Camera-type eye (tissue), 1 donor: ENCODE measurements at places on chromosomes 7 and 10. TPM values are rescaled to one million over a fixed set of nuclear protein-coding genes. Genes with fewer than 3 reads are reported as not detected.

The PRLHR gene
- not detected for total RNA-seq

The FXYD4 gene
- total RNA-seq, result not detected

The ANXA8L1 gene
- 4.9 TPM for total RNA-seq

The NPSR1 gene
- 0.99 TPM for total RNA-seq

The MINDY4 gene
- total RNA-seq, result 10.2 TPM

The SPDYE3 gene
- not detected for total RNA-seq

The C10orf105 gene
- 0.11 TPM for total RNA-seq

The NYAP1 gene
- 6.0 TPM for total RNA-seq
